ENCODE measurements at places on chromosomes 6 and 20.
A peak's percentile ranks its signal among the peaks of the same experiment; 100 is the strongest.

DNA sequence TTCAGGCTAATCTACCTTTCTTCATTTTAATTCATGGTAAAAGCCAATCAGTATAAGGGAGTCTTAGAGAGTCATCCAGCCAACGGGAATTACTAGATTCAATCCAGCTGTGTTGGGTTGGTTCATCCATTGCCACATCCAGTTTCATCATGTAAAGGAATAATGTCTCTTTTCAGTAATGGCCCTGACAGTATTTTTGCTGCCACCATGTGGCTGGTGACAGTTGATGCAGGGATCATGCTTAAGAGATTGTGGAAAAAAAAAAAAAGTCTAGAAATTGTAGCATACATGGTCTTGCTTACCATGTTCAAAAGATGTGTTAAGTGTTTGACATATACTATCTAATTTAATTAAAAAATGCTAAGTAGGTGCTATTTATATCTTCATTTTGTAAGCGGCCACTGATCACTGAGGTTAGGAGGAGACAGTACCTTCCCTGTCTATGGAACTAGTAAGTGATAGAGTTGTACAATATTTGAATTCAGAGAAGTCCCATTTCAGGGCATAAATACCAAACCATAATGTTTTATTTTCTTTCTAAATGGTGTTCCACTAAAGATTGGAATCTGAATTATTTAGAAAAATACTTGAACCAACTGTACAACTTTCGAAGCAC lies 135.9 kb downstream of the KHDRBS2 start:
- peak; percentile 45 for DNase-seq

GRCh38 chr20:62168061-62168460 lies 14.8 kb upstream of the MTG2 start:
- no peak for DNase-seq

DNA sequence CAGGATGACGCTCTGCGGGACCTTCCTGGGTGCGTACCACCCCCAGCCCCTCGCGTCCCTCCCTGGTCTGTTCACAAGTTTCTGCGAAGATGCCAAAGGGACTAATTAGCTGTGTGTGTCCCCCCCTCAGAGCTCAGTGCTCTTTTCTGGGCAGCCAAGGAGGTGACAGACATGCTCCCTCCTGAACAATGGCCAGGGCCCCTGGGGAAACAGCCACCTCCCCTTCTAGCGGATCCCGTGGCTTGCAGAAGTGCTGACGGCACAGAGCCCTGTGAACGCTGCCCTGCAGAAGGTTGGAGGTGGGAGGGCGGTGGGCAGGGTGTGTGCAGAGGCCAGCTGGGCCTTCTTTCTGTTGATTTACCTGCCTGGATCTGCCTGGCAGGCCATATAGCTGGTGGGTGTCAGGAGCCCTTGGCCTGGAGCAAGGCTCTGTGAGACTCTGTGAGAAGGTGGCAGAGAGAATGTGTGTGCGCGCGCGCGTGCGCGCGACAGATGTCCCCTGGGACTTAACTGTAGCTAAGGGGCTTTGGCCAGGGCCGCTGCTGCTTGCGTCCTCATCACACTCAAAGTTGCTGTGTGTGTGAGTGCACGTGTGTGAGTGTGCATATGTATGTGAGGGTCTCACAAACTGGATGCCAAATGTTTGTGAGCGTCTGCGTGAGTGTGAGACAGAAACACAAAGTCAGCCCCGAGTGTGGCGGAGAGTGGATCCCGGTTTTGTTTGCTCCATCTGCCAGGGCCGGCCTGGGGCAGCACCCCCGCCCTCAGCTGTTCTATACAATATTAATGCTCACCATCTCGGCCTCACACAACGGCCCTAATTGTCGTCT lies 3.5 kb upstream of the MYT1 start:
- DNase-seq: no peak

GRCh38 chr6:33147807-33148666 lies 44.2 kb downstream of the COL11A2 start:
- DNase-seq: peak; percentile 18

DNA sequence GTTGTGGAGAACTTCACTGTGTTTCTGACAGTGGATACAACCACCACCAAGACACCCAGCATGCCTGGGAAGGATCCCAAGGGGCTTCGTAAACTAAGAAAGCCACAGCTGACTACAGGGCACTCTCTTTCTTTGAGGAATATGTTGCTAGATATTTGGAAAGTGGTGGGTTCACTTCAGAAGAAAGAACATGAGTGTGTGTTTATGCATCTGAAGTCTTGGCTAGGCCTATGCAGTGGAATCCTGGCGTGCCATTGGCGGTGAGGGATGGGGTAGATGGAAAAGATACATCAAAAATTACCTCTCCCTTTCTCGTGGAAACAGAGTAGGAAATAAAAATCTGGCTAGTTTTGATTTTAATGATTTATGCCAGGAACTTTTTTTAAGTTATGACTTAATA lies 187.7 kb downstream of the PDE7B start:
- no peak for DNase-seq

- no peak for DNase-seq
These were observed 1.1 kb upstream of the PTK7 start for GRCh38 chr6:43074847-43075669.
